ENCODE measurements at places on chromosomes 2 and 18.

DNA sequence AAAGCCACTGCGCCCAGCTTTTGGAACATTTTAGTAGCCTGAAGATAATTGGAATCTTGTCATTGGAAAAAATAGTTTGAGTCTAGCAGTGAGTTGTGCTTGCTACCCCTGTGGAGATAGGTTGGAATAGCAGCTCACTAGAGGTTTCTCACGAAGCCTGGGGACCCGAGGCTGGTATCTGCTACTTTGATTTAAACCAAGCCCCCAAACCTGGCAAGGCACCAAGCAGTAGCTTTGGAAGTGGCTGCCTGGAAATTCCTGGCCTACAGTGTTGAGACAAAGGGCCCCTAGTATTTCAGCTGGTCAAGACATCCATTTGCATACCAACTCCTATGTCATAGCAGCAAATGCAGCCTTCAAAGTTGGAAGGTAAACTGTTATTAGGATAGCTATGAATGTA is 42.1 kb downstream of the NOP58 start:
- DNase-seq, result no peak

GRCh38 chr2:8452296-8452695 is 229.6 kb upstream of the ID2 start:
- no peak for DNase-seq

GRCh38 chr18:5630057-5630899 is 86.5 kb upstream of the EPB41L3 start:
- no peak for DNase-seq

DNA sequence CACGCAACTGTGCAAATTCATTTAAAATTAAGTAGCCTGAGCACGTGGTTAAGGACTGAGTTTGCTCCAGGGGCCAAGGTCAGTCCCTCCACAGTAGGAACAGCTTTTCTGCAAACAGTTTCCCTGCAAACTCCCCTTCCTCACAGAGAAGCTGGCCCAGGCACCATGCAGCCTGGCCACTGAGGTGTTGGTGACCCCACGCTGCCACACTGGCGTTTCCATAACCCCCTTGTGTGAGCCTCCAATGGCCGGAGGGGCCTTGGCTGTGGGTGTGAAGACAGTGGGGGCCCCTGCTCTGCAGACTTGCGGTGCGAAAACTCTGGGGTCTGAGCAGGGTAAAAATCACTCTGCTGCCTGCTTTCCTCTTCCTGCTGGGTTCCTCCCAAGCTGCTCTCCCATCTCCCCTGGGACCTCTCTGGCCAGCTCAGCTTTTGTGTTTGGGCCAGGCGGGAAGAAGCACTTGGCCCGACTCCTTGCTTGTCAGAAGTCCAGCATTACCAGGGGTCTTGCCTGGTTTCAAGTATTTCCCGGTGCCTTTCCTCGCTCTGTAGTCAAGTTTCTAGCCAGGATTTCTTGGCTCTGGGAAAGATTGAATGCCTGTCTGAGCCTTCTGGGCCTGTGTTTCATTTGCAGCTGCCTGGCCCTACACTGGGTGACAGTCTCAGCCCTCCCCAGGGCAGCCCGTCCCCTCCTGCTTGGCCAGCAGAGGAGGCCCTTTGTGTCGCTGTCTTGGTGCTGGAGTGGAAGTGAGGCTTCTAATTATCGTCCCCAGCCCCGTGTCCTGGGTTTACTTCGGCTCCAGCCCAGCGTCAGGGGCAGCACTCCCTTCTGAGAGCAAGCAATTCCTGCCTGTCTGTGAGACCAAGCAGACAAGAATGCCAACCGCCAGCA is 131.4 kb upstream of the SLC1A4 start:
- DNase-seq, result no peak
